Activated CD8-positive, alpha-beta T cell treated with anti-CD3 and anti-CD28 coated beads, Interleukin-2, amount 10 ng/mL, durations not matched to agents 7 days and 5 days (primary cell): ENCODE measurements at places on chromosomes 11 and 22.

- no peaks in the 10 kb centered on the region for H3K27me3 ChIP-seq
- H3K4me1 ChIP-seq: no peaks in the 10 kb centered on the region
- no peak overlapping the region for H3K4me3 ChIP-seq
- H3K36me3 ChIP-seq: no peaks in the 10 kb centered on the region
- no peak for DNase-seq
- H3K27ac ChIP-seq: no peak overlapping the region
Observed at GRCh38 chr11:113351480-113351879, 36.1 kb upstream of the ANKK1 start.

DNA sequence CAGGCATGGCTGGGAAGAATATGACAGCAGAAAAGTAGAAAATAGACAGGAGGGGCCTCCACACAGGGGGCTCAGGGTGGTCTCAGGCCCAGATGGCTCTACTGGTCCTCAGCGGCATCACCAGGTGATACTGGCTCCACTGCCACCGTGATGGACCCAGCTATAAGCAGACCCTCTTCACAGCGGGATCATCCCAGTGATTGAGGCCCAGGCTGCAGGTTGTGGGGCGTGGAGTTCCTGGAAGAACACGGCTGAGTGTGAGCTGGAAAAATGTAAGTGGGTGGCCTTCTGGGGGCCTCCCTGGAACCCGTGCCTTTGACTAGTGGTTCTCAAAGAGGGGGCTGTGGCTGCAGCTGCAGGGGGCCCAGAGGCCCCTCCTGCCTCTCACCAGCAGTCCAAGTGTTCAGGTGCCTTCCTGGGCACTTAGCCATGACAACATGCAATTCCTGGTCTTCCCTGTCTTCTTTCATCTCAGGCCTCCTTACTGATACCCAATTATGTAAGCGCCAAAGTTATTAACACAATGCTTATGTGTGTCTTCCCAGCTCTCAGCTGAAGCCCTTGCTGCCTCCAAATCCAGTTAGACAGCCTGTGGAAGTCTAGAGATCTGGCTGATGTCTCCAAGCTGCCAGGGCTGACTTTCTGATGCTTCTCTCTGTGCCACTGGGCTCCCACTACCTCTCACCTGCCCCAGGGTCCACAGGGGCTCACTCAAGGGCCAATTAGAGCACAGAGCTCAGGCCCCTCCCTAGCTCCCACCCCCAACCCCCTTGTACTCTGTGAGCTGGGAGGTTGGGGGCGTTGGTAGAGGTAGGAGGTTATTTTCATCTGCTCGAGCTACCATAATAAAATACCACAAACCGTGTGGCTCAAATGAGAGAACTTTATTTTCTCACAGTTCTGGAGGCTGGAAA, 110.1 kb upstream of the LMO1 start:
- no peak overlapping the region for H3K4me3 ChIP-seq
- no peak for DNase-seq
- no peak overlapping the region for H3K27ac ChIP-seq
- H3K36me3 ChIP-seq: no peaks in the 10 kb centered on the region
- H3K4me1 ChIP-seq: no peaks in the 10 kb centered on the region

DNA sequence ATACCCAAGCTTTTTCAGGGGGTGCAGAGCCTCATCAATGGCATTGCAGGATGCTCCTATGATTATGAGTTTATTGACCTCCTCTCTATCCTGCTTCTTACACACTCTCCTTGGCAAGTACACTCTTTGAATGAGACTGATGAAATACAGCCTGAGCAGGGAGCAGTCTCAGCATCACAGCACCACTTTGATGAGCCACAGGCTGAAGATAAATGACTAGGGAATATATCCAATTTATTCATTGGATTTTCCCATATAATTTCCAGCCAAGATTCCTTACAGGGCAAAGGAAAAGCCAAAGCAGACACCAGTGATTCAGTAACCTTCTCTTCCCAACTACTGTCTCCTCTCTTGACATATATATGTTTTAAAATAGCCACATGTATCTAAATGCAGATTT, 79.2 kb downstream of the CASP12 start:
- H3K4me1 ChIP-seq: no peaks in the 10 kb centered on the region
- H3K4me3 ChIP-seq: no peak overlapping the region
- no peaks in the 10 kb centered on the region for H3K27me3 ChIP-seq
- no peaks in the 10 kb centered on the region for H3K36me3 ChIP-seq

GRCh38 chr22:46060292-46061123, 83.5 kb upstream of the WNT7B start:
- peaks cover 31% of the 10 kb centered on the region for H3K4me1 ChIP-seq
- no peak overlapping the region for H3K4me3 ChIP-seq
- DNase-seq: no peak
- H3K27ac ChIP-seq: no peak overlapping the region

DNA sequence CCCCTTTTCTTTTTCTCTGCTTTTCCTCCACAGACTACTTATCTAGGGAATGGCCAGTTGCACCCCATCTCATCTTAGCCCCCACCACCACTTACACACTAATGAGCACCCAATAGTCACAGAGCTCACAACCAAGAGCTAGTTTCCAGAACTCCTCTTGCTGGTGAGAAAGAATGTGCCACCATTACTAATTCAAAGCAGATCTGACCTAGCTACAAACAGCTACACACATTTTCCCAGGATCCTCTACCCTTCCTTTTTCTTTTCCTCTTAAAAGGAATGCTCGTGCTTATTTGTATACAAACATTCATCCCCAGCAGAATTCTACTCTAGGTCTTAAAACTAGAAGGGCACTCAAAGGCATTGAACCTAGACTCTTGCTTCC, 136.8 kb downstream of the CD44 start:
- H3K4me3 ChIP-seq: no peak overlapping the region
- no peak overlapping the region for H3K27ac ChIP-seq
- peaks cover 58% of the 10 kb centered on the region for H3K4me1 ChIP-seq
- H3K36me3 ChIP-seq: peaks cover 18% of the 10 kb centered on the region

DNA sequence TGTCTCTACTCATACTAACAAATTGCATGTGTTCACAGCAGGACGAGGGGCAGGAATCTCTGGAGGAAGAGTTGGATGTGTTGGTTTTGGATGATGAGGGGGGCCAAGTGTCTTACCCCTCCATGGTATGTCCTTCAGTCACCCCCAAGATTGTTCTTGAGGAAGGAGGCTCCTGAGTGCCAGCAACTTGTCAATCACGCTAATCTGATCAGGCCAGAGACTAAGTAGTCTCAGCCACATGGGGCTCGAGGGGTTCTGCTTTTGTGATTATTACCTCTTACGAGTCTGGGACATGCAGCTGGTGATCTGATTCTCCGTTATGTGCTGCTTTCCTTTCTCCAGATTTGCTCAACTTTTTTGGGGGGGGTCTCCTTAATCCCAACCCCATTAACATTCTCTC, 54.3 kb downstream of the CTNND1 start:
- no peak overlapping the region for H3K27ac ChIP-seq
- DNase-seq: no peak
- H3K4me3 ChIP-seq: no peak overlapping the region

DNA sequence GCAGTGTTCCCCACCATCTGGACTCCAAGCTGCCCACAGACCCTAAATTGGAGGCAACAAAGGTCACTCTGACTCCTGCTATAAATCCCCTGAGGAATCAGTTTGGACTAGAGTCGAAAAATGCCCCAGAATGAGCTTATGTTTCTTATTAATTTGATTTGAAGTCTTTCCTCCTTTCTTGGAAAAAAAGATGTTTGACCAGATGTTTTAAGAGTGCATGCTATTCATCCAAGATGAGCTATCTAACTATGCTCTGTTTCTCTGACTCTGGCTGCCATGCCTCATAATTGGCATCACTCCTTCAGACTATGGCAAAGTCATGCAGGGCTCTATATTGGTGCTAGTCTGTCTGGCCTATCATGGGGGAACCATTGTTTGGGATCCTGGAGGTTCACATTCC, 174.0 kb downstream of the SPON1 start:
- no peaks in the 10 kb centered on the region for H3K36me3 ChIP-seq
- DNase-seq: no peak
- no peak overlapping the region for H3K27ac ChIP-seq
- H3K27me3 ChIP-seq: no peaks in the 10 kb centered on the region

- H3K4me3 ChIP-seq: no peak overlapping the region
- no peak for DNase-seq
- H3K27me3 ChIP-seq: peaks cover 13% of the 10 kb centered on the region
Observed at GRCh38 chr11:85896876-85897275, 41.7 kb downstream of the CCDC83 start.

- no peak overlapping the region for H3K27ac ChIP-seq
- no peak for DNase-seq
- no peak overlapping the region for H3K4me3 ChIP-seq
- H3K36me3 ChIP-seq: no peaks in the 10 kb centered on the region
Observed at GRCh38 chr11:1224491-1225385, 1.9 kb downstream of the MUC5B start.

- no peak overlapping the region for H3K4me3 ChIP-seq
- H3K27me3 ChIP-seq: no peaks in the 10 kb centered on the region
Observed at GRCh38 chr11:9765320-9766101, 101.6 kb downstream of the SWAP70 start.

DNA sequence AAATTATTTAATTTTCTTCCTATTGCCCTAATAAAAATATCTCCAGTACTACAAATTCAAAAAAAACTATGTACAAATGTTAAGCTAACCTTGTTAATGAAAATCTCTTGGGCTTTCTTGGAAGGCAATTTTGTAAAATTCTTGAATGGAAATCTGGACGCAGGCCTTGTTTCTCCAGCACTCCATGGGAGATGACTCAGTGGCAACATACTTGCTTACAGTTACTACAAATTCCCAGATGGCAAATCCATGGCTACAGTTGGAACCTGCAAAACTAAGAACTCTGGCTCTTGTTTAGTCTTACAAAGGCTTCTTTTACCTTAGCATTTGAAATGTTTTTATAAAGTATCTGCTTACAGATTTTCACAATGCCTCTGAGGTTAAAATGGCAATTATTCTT, 725.2 kb downstream of the DLG2 start:
- H3K27me3 ChIP-seq: no peaks in the 10 kb centered on the region
- H3K4me3 ChIP-seq: no peak overlapping the region
- H3K4me1 ChIP-seq: no peaks in the 10 kb centered on the region
- no peak for DNase-seq

DNA sequence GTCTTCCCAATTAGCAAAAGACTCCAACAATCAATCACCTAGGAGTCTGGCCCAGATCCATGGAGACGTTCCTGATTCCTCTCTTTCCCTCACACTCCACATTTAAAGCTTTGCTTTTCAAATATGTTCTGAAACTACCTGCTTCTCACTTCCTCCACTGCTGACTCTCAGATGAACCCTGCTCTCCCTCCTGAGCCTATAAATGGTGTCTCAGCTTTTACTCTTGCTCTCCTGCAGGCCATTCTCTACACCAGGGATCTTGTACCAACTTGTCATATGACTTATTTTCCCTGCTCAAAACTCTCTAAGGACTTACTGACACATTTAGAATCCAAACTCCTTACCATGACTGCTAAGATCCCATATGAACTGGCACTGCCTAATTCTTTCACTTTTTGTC, 138.4 kb upstream of the DDI1 start:
- no peak overlapping the region for H3K27ac ChIP-seq
- no peak for DNase-seq
- H3K36me3 ChIP-seq: no peaks in the 10 kb centered on the region
- H3K27me3 ChIP-seq: no peaks in the 10 kb centered on the region
- no peak overlapping the region for H3K4me3 ChIP-seq

GRCh38 chr11:108135845-108136544, 14.6 kb downstream of the ACAT1 start:
- H3K4me3 ChIP-seq: no peak overlapping the region
- peaks cover 13% of the 10 kb centered on the region for H3K4me1 ChIP-seq

- H3K36me3 ChIP-seq: peaks cover 60% of the 10 kb centered on the region
- no peak overlapping the region for H3K4me3 ChIP-seq
Observed at GRCh38 chr11:59659981-59660380, 8.9 kb downstream of the PATL1 start.

GRCh38 chr11:61378713-61379313, 13.6 kb upstream of the TMEM216 start:
- H3K4me3 ChIP-seq: no peak overlapping the region
- no peaks in the 10 kb centered on the region for H3K27me3 ChIP-seq
- no peak overlapping the region for H3K27ac ChIP-seq
- peaks cover 22% of the 10 kb centered on the region for H3K36me3 ChIP-seq
- no peaks in the 10 kb centered on the region for H3K4me1 ChIP-seq

DNA sequence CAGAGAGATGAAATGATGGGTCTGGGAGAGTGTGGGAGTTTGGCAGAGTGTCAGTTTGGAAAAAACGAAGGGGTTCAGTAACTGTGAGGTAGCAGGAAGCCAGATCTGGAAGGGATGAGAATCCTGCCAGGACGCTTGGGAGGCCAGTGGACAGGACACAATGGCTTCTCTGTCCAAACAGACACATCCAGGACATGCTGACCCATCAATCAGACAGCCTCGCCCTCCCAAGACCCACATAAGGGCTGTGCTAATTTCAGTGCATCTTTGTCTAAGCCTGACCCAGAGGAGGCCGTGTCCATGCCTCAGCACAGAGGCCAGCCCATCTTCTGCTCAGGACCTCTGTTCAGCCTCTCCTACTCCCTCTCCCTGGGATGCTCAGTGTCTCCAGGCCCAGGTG, 576.5 kb upstream of the B3GAT1 start:
- H3K27ac ChIP-seq: no peak overlapping the region
- peaks cover 8% of the 10 kb centered on the region for H3K4me1 ChIP-seq
- H3K27me3 ChIP-seq: peaks cover 2% of the 10 kb centered on the region
- no peaks in the 10 kb centered on the region for H3K36me3 ChIP-seq

- no peaks in the 10 kb centered on the region for H3K36me3 ChIP-seq
- H3K4me3 ChIP-seq: no peak overlapping the region
- no peak overlapping the region for H3K27ac ChIP-seq
- H3K4me1 ChIP-seq: no peaks in the 10 kb centered on the region
- no peak for DNase-seq
- H3K27me3 ChIP-seq: no peaks in the 10 kb centered on the region
Observed at GRCh38 chr11:80849253-80849652, 1408.4 kb upstream of the TENM4 start.

DNA sequence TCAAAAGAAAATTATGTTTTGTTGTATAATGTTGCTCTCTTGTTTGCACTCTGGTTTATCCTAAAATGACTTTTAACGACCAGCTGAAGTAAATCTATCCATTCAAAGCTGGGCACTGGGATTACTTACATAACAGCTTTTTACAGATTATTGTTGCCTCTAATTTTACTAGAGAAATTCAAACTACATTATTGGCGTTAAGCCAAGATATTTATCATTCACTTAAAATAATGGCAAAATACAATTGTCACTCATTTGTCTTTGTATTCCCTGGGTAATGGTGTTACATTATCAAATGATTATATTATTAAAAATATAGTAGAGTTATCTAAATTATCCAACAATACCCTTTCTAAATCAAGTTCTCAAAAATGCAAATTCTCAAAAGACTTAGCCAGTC, 30.3 kb downstream of the DLG2 start:
- no peaks in the 10 kb centered on the region for H3K36me3 ChIP-seq
- no peak for DNase-seq

DNA sequence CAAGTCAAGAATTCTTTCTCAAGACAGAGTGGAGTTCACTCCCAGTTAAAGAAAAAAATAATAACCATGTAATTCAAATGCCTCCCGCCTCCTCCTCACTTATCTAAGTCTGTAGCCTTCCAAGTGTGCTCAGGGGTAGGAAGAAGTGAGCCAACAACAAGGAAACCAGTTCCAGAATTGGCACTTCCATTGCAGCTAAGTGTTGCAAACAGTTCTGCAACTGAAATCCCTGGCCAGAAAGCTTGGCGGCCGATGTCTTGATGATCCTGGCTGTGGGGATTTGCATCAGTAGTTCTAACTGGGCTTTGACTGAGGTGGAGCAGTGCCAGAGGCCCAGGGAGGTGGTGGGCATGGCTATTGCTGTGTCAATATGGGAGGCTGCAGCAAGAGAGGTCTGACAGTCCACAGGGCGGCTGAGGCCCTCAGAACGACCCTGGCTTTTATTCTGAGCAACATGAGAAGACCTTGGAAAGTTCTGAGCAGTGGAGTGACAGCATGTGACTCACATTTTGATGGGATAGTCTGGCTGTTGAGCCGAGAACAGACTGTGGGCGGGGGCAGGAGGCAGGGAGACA, 19.2 kb downstream of the DHCR7 start:
- no peaks in the 10 kb centered on the region for H3K36me3 ChIP-seq
- H3K27me3 ChIP-seq: no peaks in the 10 kb centered on the region
- peaks cover 8% of the 10 kb centered on the region for H3K4me1 ChIP-seq
- peak overlapping the region; percentile 52 for H3K27ac ChIP-seq
- no peak for DNase-seq
